ENCODE measurements at places on chromosomes 7 and 10.
A peak's percentile ranks its signal among the peaks of the same experiment; 100 is the strongest.

DNA sequence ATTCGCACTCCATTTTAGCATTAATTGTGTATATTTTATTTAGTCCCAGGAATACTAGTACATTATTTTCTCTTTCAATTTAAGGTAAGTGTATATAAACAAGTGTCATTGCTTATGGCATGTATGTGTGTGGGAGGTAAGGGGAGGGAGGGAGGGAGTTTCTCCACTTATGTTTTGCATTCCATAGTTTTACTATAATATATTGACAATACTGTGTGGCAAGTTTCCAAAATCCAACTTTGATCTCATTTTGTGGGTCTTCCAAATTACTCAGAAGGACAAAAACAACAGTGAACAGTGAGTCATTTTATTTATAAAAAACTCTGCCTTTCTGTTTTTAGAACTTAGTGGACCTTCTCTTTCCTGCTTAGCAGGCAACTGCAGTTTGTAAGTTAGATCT is 102.3 kb upstream of the SEMA3E start:
- no peak for DNase-seq

GRCh38 chr10:94224656-94225055 is 138.1 kb downstream of the NOC3L start:
- DNase-seq: no peak

- no peak for DNase-seq
These were observed 256.0 kb upstream of the AUTS2 start for GRCh38 chr7:69342154-69342884.

- no peak for DNase-seq
These were observed 78.7 kb upstream of the EN2 start for GRCh38 chr7:155378959-155379871.

DNA sequence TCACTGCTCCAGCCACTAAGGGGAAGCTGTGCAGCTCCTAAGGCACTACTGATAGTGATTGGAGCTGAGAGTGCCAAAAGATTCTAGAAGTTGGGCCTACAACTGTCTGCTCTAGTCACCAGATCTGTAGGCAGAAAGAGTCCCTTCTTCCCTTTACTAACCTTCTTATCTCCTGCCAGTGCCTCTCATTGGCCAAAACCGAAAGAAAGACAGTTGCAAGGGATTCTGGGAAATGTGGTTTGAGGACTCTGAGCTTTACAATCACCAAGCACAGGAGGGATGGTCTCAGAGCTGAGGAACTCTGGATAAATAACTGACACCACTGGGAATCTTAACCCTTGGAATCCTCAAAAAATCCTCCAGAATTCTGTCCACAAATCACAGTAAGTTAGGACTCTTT is 615.8 kb downstream of the CCSER2 start:
- DNase-seq: no peak

GRCh38 chr7:43198599-43199090 is 86.2 kb downstream of the HECW1 start:
- DNase-seq: peak; percentile 17

GRCh38 chr7:93941945-93942344 is 20.4 kb downstream of the GNG11 start:
- DNase-seq: no peak

DNA sequence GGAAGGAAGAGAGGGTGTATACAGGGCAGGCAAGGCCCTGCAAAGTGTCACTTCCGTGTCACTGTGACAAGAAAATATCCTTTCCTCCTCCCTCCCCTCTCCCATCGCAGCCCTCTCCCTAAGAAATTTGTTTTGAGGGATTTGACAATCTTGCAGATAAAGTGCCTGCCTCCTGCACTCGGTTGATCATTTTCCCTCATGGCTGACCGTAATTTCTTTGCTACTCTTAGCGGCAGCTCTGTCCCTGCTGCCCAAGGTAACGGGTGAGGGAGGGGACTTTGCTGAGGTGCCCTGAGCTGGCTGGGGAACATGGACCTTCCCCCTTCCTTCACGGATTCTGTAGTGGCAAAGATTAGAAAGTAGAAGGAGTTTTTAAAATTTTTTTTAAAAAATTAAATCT is 179.1 kb downstream of the TCF7L2 start:
- DNase-seq: no peak

- DNase-seq: no peak
These were observed 1.3 kb upstream of the YWHAG start for GRCh38 chr7:76359978-76360638.

GRCh38 chr10:86446987-86447386 is 74.6 kb downstream of the WAPL start:
- no peak for DNase-seq

GRCh38 chr7:32357535-32358277 is 132.5 kb downstream of the LSM5 start:
- DNase-seq: no peak

DNA sequence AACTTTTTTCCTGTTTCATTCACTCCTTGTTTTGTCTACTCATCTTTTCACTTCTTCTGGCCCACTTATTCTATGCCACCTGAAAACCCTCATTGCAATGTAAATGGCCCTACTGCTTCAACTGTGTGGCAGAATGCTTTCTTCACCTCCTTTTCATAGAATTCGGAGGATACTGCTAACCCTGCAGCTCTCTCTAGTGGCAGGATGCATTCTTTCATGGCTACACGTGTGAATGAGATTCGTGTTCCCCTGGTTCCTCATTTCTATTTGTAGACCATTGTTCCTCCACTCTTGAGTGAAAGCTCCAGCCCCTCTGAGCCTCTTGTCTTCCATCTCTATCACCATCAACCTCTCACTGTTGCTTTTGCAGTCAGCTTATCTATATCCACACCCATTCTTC is 20.9 kb upstream of the CYP26C1 start:
- no peak for DNase-seq

DNA sequence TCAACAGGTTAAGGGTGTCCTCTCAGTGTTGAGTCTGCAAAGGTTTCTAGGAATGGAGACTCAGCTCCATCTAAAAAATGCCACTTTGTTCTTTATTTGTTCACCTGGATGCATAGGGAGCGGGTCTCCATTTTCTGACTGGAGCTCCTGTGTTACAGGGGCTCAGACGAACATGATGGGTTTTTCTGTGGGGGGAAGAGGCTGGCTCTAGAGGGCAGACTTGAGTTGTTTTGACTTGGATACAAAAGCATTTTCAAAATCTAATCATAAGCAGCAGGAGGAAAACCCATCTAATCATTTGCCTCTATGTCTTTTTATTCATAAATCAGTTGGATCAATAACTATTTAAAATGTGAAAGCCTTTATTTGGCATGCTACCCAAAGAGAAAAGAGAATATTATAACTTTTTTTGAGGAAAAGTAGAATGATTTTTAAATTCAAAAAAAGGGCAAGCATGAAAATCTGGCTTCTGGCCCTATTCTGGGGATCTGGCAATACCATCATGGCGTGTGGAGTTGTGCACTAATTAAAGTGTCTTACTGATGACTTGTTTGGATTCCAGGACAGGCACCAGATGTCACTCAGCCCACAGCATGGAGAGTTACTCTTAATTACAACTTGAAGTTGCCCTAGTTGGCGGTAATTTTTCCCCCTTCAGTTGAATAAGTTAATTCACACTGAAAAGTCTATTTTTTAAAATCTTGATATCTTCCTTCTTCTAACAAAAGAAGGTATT is 594.9 kb downstream of the REEP3 start:
- DNase-seq: no peak

GRCh38 chr10:70492786-70493659 is 14.5 kb downstream of the PALD1 start:
- no peak for DNase-seq

GRCh38 chr7:133408212-133408611 is 155.3 kb downstream of the EXOC4 start:
- DNase-seq: no peak

DNA sequence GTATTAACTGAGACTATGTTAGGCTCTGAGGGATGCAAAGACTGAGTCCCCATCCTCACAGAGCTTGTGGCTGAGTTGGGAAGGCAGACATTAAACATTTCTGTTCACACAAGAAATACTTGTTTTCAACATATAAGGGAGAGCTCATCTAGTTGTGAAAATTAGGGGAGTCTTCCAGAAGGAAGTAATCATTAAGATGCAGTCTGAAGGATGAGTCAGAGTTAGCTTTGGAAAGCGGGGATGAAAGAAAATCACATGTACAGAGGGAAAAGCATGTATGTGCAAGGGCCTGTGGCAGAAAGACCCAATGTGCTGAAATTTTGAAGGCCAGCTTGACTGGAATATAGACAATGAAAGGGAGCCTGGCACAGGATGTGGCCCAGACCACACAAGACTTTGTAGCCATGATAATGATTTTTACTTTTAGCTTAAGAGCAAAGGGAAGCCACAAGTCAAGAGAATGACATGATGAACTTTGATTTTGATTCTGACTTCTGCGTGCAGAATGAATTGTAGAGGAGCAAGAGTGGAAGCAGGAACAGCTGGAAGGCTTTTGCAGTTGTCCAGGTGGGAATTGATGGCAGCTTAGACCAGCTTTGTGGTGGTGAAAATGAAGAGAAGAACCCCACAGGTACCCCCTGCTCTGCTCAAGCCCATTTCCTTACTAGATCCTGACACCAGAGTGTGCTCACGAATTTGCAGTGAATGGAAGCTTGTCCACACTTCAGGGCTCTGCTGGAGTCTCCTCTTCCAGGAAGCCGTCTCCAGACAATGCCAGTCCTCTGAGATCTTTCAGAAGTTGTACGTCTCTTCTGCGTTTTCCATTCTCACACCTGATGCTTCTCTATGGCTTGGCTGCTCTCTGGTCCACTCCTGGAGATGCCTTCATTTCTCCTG is 115.6 kb downstream of the ATXN7L1 start:
- DNase-seq: no peak

- no peak for DNase-seq
These were observed 636.9 kb upstream of the GALNT17 start for GRCh38 chr7:70495033-70495376.

DNA sequence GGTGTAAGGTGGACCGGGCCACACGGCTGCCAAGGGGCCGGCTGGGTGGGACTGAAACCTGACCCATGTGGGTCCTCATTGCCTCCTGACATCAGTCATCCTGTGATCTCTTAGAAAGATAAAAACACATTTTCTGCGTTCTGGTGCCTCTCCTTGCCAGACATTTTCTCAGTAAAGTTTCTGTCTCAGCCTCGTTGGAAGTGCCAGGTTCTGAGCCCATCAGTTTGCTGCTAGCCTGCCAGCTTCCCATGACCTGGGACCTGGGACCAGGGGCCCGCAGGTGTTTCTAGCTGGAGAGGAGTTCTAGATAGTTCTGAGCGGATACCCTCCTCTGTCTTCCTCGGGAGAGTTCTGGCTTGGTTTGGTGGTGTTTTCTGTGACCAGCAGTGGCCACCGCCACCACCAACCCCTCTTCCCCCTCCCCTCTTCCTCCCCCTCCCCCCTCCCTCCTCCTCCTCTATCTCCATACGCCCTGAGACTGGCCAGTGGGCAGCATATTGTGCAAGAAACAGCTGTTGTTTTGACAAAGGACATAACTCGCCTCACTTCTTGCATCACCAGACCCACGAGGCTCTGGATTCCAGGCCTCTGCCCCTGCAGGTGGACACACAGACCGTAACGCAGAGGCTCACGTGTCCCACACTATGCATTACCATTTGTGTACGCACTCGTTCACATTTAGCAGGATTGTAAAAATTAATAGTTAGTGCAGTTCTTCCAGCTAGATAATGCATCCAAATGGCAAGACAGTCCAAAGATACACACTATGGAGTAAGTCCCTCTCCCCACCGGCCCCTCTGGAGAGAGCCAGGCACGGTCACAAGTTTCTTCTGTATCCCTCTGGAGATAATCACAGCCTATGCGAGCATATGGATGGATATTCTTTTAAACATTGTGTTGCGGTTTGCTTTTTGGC is 94.6 kb downstream of the CUX1 start:
- DNase-seq: no peak

DNA sequence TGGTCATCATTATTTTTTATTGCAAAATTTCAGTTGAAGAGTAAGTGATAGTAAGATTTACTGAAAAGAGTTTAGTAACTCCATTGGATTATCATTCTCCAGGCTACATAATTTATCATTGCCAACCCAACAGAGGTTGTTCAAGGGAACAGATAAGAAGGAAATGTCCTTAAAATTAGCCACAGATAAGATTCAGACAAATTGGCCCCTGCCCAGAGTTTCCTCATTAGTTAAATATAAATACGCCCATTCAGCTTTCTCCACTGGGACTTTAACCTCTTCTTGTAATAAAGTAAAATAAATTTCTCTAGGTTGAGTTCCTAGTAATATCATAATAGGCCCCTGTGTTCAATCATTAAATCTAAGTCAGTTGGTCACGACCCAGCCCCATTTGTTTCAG is 27.7 kb upstream of the PHYHIPL start:
- no peak for DNase-seq

- DNase-seq: peak; percentile 69
These were observed at the start of gene PAPSS2 for GRCh38 chr10:87659571-87660483. TSS of gene PAPSS2 (plus strand) at chr10:87659878. CDS start at chr10:87659982, 104 bp downstream.
